ENCODE measurements at places on chromosomes 12 and 14. TPM values are rescaled to one million over a fixed set of nuclear protein-coding genes. Genes with fewer than 3 reads are reported as not detected.

The TMEM229B gene
- 7.0 TPM for total RNA-seq

The GALNT4 gene
- total RNA-seq, result 16.5 TPM

The CATSPERB gene
- 0.29 TPM for total RNA-seq

The KRT81 gene
- total RNA-seq, result not detected

The LAG3 gene
- 320 TPM for total RNA-seq

The SERPINA1 gene
- not detected for total RNA-seq

The TSPAN11 gene
- not detected for total RNA-seq

The NFYB gene
- 24.2 TPM for total RNA-seq

DNA sequence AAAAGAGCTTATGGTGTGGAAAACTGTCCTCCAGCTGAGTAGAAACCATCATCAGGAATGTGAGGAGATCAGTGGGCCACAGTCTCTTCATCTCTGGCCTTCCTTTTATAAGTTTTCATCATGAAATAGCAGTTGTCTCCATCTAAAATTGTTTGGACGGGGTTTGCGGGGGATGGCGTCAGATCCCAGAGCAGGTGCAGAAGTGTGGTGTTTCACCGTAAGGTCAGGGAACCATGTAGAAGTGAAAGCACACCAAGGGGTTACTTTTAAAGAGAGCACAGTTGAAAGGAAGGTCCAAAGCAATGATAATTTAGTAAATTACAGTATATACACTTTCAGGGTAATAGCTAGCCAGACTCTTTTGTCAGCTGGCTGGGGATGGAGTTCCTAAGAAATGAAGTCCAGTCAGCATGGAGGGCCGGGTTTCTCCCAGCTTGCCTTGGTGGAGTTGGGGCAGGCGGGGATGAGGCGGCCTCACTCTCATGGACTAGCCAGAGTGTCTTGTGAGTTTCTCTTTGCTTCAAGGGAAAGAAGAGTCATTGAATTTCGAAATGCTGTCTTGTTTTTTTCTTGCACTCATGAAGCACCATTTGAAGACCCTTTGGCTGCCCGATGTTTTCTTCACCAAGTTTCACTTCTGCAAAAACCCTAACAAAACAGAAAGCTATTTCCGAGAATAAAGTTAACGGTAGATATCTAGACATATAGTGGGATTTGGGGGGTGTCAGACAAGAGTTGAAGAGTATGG is 100.6 kb downstream of the ETV6 start:
- H3K36me3 ChIP-seq, result peaks cover 11% of the 10 kb centered on the region
- H3K27me3 ChIP-seq, result no peaks in the 10 kb centered on the region
- no peak overlapping the region for H3K4me3 ChIP-seq

- peaks cover 49% of the 10 kb centered on the region for H3K36me3 ChIP-seq
- peak overlapping the region; percentile 97 for H3K27ac ChIP-seq
- H3K4me1 ChIP-seq, result peaks cover 64% of the 10 kb centered on the region
- DNase-seq, result peak; percentile 87
- H3K27me3 ChIP-seq, result no peaks in the 10 kb centered on the region
Measured at GRCh38 chr14:88005978-88006851, 1.3 kb downstream of the GPR65 start.

DNA sequence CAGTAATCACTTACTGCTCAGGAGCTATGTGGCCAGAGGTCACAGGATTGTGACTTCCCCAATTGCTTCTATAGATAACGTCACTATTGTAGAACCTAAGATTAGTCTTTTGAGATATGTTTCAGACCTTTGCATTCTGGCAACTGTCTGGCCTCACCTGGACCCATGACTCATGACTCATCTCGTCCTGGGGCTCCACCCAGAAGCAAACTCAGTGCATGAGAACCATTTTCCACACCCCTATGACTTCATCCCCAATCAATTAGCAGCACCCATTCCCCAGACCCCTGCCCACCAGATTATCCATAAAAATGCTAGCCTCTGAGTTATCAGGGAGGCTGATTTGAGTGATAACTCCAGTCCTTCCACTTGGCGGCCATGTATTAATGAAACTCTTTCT is 186.9 kb downstream of the EMP1 start:
- no peak overlapping the region for H3K27ac ChIP-seq
- no peaks in the 10 kb centered on the region for H3K4me1 ChIP-seq
- peaks cover 15% of the 10 kb centered on the region for H3K27me3 ChIP-seq
- H3K36me3 ChIP-seq, result no peaks in the 10 kb centered on the region
- DNase-seq, result no peak

- no peaks in the 10 kb centered on the region for H3K4me1 ChIP-seq
- H3K27ac ChIP-seq, result no peak overlapping the region
- H3K36me3 ChIP-seq, result no peaks in the 10 kb centered on the region
- H3K27me3 ChIP-seq, result peaks cover 2% of the 10 kb centered on the region
- DNase-seq, result no peak
Measured at GRCh38 chr12:59491877-59492276, 104.0 kb upstream of the SLC16A7 start.

DNA sequence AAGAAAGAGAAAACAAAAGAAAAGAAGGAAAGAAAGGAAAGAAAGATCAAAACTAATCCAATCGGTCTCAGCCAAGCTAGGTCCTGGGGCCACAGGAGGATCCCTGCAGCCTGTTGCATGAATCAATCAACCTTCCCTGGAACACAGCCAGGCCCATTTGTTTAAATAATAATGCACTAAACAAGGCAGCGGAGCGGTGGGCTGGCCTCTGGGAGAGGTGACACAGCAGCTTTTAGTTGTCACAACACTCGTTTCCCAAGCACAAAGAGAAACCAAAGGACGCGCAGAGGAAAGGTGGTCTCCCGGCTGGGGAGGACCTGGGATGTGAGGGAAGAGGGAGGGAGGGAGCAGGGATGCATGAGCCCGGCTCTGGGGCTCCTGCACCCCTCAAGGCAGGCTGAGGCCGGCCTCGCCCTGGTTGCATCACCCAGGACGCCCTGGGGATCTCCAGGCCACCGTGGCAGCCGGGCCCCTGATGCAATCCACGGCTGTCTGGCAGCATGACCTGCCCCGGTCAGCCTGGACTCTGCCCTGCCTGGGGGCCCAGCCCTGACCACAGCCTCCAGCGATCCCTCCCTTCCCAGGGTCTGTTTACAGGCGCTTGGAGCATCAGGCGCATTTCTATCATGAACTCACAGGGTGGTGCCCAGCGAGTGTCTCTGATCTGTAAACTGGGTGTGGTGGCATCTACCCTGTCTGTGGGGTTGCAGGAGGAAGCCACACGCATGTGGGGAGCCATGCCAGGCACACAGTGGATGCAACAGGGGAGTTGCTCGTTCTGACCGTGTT is 32.5 kb downstream of the MMP17 start:
- no peak for DNase-seq
- H3K27ac ChIP-seq, result no peak overlapping the region
- no peaks in the 10 kb centered on the region for H3K27me3 ChIP-seq
- H3K4me1 ChIP-seq, result peaks cover 9% of the 10 kb centered on the region
- no peak overlapping the region for H3K4me3 ChIP-seq
- H3K36me3 ChIP-seq, result no peaks in the 10 kb centered on the region

DNA sequence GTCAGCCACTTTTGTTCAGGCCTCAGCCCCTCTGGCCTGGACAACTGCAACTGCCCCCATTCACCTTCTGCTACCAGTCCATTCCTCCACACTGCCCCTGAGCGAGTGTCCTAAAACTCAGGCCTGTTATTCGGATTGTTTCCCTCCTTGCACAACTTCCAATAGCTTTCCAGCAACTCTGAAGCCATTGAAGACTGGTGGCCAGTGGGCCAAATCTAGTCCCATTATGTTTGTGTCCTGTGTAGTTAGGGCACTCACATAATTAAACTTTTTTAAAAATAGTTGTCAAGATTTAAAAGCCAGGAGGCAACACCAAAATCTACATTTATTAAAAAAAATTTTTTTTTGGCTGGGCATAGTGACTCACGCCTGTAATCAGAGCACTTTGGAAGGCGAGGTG is 17.8 kb upstream of the FIGNL2 start:
- DNase-seq, result no peak
- H3K36me3 ChIP-seq, result no peaks in the 10 kb centered on the region
- H3K4me1 ChIP-seq, result peaks cover 3% of the 10 kb centered on the region
- H3K4me3 ChIP-seq, result no peak overlapping the region
- peaks cover 82% of the 10 kb centered on the region for H3K27me3 ChIP-seq
- no peak overlapping the region for H3K27ac ChIP-seq

DNA sequence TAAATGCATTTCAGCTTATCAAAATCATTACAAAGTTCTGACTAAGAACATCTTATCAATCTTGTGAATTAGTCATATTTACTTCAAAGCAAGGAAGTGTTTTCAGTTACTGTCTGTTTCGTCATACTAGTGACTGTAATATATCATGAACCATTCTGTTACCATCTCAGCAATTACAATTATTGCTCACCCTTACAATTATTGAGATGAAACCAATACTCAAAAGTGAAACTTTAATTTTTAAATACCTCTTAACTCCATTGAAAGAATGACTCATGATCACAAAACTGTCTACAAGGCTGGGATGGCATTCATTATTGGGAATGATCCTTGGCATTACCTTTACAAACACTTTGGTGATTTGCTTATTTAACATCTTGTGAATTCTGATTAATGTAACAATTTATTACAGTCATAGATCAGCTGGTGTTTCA is 90.3 kb downstream of the RPS6KA5 start:
- H3K4me3 ChIP-seq, result peak overlapping the region; percentile 66
- no peaks in the 10 kb centered on the region for H3K27me3 ChIP-seq
- DNase-seq, result no peak
- peaks cover 48% of the 10 kb centered on the region for H3K4me1 ChIP-seq
